ENCODE measurements at places on chromosomes 7 and 10.

DNA sequence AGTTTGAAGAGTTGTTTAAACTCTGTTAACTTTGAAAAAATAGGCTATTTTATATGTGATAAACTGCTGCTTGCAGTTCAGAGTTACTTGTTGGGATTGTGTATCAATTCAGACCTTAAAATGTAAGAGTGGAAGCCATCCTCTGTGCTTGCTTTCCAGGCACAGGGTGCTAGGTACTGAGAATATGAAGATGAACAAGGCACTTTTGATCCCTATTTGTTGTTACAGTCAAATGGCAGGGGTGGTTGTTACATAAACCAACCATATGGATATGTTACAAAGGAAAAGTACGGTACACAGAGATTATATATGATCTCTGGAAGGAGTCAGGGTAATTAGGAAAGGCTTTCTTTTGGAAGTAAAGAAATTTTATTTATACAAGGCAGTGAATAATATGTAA, 63.8 kb downstream of the REEP3 start:
- DNase-seq = no peak

DNA sequence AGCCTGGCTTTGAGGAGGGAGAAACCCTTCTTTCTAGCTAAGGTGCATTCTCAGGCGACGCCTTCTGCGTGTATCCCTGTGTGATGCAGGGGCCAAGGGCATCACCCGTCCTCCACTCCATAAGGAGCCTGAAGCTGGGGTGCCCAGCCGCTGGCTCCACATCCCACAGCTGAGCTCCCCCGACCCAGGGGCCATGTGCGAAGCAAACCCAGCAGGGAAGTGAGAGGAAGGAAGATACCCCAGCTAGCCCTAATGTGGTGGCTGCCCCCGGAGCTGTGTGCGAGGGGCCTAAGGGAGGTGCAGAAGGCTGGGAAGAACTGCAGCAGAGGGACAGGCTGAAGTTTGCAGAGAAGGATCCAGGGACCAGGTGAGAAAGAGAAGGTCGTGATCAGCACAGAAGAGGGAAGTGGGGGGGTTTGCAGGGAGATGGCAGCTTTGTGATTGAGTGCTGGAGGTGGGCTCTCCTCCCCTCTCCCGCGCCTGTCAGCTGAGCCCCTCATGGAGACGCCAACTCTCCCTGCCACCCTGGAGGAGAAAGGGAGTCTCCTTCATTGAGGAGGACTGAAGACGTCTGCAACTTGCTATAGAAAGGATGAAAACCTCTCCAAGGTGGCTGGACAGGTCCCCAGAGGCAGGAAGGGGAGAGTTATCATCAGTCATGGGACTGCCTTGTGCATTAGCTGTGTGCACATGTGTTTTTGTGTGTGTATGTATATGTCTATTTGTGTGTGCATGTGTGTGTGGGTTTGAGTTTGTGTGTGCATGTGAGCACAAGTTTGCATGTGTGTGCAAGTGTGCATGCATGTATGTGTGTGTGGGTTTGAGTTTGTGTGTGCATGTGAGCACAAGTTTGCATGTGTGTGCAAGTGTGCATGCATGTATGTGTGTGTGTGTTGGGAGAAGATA, 3.5 kb upstream of the CALML5 start:
- no peak for DNase-seq

DNA sequence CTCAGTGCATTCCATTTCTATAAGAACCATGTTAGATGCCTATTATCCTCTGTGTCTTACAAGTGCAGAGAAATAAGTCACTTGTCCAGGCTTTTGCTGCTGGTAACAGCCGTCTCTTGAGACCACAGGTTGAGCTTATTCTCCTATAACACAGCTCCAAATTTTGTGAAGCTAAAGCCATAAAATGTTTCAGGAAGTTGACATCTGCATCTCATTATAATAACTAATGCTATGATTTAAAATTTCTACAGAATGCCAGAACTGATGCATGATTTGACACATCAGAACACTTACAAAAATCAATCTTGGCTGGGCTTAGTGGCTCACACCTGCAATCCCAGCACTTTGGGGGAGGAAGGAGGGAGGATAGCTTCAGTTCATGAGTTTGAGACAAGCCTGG, 986.9 kb downstream of the TYW1 start:
- no peak for DNase-seq

DNA sequence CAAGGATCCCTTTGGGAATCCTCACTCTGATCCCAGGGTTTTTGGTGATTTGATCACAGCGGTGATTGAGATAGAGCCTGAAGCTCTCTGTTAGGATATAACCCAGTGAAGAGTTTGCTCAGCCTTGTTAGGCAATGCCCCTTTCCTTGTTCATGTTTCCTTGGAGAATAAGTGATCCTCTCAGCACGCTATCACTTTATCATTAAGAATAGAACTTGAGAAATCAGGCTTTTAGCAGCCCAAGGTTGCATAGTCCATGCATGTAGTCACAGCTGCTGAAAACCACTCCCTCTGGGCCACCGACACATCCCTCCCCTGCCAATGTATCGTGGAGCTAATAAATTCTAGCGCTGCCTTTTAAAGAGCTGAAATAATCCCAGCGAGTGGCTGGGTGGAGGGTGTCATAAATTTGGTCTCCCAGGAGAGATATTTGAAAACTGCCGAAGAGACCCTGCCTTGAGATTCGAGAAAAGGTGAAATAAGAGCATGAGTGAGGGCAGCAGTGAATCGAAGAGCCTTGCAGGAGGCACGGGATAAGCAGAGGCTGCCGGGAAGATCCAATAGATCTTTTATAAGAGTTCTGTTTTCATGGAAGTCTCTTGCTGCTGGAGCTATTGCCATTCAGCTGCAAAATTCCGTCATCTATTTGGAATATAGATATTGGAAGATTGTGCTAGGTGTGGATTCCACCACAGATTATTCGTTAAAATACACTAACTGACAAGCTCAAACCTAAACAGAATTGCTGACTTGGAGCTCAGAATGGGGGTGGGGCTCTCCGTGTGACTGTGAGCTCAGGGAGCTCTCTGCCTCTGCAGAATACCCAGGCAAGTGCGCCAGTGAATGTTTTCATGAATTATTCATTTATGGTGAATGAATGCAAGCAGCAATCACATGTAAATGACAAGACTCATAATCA, 249.8 kb downstream of the TRIL start:
- no peak for DNase-seq

DNA sequence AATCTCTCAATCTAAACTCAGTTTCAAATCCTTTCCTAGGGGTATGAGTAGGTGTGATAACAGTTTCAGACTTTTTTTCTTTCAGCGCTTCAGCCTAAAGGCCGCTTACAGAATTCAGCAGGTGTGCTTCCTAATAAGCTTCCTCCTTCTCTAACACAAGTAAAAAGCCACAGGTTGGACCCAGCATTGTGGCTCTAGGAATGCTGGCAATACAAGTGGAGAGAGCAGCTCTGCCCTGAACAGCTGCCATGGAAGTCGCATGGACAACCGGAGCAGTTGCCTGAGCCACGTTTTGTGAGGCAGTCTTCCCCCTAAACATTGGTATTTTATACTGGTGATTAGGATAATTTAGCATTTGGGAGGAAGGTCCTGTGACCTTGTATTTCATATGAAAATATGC, 83.5 kb downstream of the ST7 start:
- no peak for DNase-seq

DNA sequence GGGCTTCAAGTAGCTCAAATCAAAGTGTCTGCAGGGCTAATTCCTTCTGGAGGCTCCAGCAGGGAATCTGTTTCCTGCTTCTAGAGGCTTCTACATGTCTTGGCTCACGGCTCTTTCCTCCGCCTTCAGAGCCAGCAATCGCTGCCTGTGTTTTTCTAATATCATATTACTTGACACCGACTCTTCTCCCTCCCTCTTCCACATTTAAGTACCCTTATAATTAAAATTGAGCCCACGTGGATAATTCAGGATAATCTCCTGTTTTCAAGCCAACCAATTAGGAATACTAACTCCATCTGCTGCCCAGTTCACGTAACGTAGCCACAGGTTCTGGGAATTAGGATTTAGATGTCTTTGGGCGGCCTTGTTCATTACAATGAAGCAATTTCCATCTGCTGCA, 372.2 kb downstream of the DPP6 start:
- DNase-seq = no peak

DNA sequence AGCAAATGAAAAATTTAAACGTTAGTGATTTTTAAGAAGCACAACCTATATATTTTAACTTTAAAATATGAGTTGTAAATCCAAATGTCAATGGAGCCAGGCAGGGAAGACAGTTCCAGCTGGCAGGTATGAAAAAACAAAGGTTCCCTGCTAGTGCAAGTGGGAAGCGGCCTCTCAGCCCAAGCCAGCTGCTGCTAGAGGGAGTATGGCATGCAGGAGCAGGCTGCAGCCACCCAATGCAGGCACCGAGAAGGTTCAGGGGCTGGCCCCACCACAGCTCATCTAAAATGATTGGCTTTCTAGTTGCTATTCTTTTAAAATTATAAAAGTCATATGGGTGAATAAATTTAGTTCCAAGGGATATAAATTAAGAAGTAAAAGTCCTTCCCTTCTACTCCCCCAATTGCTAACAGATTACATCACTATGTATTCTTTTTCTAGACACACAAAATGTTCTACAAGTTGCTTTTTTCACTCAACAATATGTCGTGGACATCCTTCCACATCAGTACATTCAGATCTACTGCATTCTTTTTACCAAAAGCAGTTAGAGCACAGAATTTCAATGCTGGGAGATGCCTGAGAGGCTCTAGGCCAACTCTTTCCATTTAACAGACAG, 69.3 kb downstream of the SGMS1 start:
- DNase-seq = no peak

All from HS-27A (cell line).